GM12892 (cell line): ENCODE measurements at places on chromosomes 16 and 17.

- DNase-seq = no peak
Measured at GRCh38 chr17:56057869-56058268, 95.4 kb upstream of the ANKFN1 start.

- DNase-seq = no peak
Measured at GRCh38 chr17:10295728-10296343, 77.0 kb downstream of the MYH13 start.

- no peak for DNase-seq
Measured at GRCh38 chr17:75536366-75536765, 10.9 kb downstream of the LLGL2 start.

DNA sequence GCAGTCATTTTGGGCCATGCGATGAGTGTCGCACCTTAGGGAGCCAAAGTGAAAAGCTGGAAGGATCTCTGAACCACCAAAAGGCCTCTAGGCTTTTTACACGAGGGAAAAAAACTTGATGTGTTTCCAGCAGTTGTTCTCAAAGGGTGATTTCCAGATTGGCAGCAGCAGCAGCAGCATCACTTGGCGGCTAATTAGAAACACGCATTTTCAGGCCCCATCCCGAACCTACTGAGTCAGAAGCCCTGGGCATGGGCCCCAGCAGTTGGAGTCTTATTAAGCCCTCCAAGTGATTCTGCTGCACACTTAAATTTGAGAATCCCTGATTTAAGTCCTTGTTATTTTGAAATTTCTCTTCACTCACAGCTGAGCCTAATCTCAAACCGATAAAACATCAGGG is 25.3 kb upstream of the PYY start:
- no peak for DNase-seq

GRCh38 chr16:75070012-75070841 is 46.4 kb downstream of the LDHD start:
- DNase-seq = no peak

- DNase-seq = no peak
Measured at GRCh38 chr16:87436225-87437172, 44.4 kb downstream of the MAP1LC3B start.

DNA sequence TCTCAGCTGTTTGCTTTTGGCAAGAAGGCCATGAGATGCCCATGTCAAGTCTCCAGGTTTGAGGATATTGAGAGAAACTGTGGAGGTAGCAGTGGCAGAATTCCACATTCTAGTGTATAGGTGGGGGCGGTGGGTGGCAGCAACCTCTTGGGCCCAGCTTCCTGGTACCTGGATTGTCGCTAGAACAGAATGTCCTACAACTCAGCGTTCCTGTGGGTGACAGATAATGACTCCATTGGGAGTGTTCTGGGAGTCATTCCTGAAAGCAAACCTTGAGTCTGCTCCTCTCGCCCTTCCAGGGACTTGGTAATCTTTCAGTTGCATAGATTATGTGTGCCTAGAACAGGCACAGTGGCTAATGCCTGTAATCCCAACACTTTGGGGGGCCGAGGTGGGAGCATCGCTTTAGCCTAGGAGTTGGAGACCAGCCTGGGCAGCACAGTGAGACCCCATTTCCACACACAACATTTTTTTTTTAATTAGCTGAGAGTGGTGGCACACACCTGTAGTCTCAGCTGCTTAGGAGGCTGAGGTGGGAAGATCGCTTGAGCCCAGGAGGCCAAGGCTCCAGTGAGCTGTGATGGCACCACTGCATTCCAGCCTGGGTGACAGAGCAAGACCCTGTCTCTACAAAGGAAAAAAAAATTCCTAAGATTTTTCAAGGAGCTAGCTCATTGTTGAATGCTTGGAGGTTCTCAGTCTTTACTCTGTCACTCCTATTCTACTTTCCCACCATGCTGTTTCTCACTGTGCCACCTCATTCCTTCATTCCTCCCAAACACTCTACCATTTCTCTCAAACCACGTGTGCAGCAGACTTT is 37.9 kb upstream of the METTL16 start:
- no peak for DNase-seq

DNA sequence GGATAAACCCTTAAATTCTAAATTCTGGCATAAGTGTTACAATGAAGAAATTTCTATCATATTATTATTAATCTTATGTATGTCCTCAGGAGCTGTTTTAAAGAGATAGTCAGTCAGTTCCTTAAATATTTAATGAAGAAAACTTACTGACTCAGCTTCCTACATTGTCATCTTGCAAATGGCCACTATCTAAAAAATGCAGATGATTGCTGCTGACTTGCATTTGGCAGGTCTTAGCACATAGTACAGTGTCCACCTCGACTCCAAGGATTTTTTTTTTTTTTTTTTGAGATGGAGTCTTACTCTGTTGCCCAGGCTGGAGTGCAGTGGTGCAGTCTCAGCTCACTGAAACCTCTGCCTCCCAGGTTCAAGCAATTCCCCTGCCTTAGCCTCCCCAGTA is 55.1 kb upstream of the CORO6 start:
- no peak for DNase-seq

GRCh38 chr16:47970291-47970931 is 185.4 kb downstream of the ABCC12 start:
- DNase-seq = no peak

- no peak for DNase-seq
Measured at GRCh38 chr16:31243734-31244670, 15.8 kb upstream of the ITGAM start.

GRCh38 chr16:13093661-13094060 is 192.3 kb downstream of the SHISA9 start:
- no peak for DNase-seq

GRCh38 chr17:38899421-38899820 is 26.0 kb upstream of the LASP1NB start:
- DNase-seq = no peak

GRCh38 chr17:385178-385835 is 32.7 kb upstream of the RPH3AL start:
- no peak for DNase-seq

GRCh38 chr17:81434072-81434471 is 38.8 kb downstream of the BAHCC1 start:
- DNase-seq = no peak

- peak; percentile 72 for DNase-seq
Measured at GRCh38 chr17:57987581-57988300, at the start of gene VEZF1. TSS of gene VEZF1 (minus strand) at chr17:57988254. CDS start at chr17:57988111, 143 bp downstream.

GRCh38 chr17:50920891-50921586 is 54.9 kb upstream of the TOB1 start:
- DNase-seq = no peak

DNA sequence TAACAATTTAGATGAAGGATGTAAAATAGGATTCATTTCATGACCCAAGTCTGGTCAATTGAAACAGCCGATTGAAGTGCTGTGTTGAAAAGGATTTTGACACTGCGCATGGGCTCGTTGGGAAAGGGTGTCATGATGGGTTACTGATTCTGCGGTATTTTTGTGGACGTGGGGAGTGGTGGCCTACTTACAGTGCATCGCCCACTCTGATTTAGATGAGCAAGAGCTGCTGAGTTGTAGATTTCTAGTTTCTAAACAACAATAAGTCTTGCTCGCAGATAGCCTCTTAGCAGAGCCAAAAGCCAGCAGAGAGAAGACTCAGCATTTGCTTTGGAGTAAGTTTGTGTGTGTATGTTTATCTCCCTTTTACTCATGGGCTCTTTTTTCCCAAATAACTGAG is 731.0 kb downstream of the MAF start:
- DNase-seq = no peak

- no peak for DNase-seq
Measured at GRCh38 chr17:65029605-65030336, 26.8 kb downstream of the GNA13 start.

- DNase-seq = no peak
Measured at GRCh38 chr17:4948166-4948930, at the start of gene PFN1. TSS of gene PFN1 (minus strand) at chr17:4948530. CDS start at chr17:4948394, 136 bp downstream.

- DNase-seq = no peak
Measured at GRCh38 chr17:62626719-62627218, 701 bp upstream of the MRC2 start.

DNA sequence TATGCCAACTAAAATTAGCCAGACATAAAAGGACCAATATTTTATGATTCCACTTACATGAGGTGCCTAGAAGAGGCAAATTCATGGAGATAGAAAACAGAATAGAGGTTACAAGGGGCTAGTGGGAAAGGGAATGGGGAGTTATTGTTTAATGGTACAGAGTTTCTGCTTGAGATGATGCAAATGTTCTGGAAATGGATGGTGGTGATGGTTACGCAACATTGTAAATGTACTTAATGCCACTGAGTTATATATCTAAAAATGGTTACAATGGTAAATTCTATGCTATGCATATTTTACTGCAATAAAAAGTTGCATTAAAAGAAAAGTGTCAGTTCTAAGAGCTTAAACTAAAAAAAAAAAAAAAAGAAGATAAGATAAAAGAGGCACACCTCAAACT is 17.9 kb downstream of the MT1X start:
- no peak for DNase-seq

DNA sequence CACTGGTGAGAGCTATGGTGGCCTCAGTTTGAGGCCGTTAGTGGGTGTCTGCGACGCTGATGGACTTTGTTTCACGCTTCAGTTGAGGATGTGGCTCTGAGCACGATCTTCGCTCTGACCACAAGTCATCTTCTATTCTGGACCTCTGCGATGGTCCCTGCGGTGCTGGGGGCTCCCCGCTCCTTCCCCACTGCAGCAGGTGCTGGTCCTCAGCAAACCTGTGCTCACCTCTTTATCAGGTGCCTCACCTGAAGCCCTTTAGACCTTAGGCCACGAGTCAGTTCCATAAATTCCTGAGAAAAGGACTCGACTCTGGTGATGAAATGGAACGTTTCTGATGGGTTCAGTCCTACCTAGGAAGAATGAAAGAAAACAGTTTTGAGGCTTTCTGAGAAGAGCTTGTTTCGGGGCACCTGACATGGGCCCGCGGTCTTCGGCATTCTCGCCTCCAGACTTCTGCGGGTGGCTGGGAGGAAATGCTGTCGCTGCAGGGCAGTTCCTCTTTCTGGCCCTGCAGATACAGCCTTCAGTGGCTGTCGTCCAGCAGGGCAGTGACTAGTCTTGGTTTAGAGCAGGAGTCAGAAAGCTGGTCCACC is 4.7 kb downstream of the KCTD5 start:
- peak; percentile 90 for DNase-seq

DNA sequence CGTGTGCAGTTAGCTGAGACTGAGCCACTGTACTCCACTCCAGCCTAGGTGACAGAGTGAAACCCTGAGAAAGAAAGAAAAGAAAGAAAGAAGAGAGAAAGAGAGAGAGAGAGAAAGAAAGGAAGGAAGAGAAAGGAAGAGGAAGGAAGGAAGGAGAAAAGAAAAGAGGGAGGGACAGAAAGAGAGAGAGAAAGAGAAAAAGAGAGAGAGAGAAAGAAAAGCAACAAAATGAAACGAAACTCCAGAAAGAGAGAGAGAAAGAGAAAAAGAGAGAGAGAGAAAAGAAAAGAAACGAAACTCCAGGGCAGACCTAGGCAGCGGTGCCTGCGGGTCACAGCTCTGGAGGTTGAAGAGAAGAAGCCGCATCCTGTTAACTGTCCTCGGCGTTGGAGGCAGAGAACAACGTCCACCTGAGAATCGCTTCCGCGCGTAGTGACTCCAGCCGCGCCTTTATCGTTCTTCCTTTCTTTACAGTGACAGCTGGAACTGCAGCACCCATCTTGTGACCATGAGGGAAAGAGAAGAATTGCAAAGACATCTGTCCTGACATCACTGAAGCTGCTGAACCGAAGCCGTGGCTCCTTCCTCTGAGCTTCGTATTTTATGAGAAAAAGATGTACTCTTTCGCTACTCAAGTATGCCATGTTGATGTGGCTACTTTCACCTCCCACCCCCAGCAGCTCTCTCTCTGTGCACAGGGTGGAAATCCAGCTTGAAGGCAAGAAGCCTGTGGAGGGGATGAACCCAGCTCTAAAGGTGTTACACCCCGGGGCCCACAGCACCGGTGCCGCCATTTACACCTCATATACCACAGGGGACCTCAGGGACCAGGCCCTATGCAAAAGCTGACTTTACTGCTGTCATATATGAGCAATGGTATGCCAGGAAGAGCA is 56.9 kb upstream of the DOC2B start:
- DNase-seq = no peak

DNA sequence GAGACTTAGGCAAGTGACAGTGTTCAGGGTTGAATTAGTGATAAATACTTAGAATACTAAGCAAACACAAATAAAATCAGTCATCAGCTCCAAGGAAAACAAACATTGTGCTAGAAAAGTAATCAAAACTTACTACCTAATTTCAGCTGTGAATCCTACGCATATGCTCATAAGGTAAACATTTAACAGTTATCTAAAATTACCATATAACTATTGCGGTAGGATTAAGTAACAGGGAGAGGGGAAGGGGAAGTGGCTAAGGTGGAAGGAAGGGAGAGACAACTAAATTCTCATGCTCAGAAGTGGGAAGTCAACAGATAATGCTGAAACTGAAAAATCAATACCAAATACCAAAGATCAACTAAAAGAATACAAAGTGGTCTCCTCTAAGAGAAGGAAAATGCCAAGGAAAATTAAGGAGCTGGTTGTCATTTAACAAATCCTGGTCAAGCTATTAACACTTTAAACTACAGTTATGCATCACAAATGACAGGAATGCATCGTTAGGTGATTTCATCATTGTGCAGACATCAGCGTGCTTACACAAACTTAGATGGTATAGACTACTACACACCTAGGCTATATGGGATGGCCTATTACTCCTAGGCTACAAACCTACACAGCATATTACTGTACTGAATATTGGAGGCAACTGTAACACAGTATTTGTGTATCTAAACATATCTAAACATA is 20.0 kb downstream of the USP32 start:
- DNase-seq = no peak

DNA sequence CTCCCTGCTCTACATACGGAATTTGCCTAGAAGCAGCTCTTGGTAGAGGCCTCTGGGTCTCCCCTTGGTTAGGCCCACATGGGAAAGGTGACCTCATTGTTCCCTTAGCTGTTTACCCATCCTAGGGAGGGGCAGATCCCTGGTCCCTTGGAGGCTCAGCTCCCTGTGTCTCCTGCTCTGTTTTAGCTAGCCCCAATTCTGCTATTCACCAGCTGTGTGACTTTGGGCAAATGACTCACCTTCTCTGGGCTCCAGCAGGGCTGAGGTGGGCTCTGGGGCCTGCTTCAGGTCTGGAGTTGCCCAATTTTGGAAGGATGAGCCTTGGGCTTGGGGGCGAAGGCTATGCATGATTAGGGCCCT is 3.9 kb downstream of the ABCC3 start:
- no peak for DNase-seq

DNA sequence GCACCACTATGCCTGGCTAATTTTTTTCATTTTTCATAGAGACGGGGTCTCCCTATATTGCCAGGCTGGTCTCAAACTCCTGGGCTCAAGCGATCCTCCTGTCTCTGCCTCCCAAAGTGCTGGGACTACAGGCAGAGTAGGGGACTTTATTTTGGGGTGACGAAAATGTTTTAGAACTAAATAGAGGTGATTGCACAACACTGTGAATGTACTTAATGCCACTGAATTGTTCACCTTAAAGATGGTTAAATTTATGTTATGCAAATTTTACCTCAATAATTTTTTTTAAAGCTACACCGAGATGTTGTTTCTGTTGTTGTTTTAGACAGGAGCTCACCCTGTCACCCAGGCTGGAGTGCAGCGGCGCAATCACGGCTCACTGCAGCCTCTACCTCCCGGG is 111.9 kb upstream of the SEC14L1 start:
- no peak for DNase-seq
